ENCODE measurements at places on chromosomes 1 and 21.

- DNase-seq = no peak
Measured at GRCh38 chr1:231194843-231195516, 33.1 kb downstream of the TRIM67 start.

DNA sequence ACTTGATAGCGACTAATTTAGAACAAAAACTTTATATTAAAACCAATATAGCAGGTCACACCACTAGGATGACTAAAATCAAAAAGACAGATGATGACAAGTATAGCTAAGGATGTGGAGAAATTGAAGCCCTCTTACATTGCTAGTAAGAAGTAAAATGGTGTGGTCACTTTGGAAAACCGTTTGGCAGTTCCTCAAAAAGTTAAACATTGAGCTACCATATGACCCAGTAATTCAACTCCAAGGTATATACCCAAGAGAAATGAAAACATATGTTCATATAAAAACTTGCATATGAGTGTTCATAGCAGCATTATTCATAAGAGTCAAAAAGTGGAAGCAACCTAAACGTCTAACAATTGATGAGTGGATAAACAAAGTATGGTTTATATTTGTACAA is 13.0 kb upstream of the SERINC2 start:
- DNase-seq = no peak

- DNase-seq = no peak
Measured at GRCh38 chr21:39137248-39138178, 45.7 kb downstream of the PSMG1 start.

DNA sequence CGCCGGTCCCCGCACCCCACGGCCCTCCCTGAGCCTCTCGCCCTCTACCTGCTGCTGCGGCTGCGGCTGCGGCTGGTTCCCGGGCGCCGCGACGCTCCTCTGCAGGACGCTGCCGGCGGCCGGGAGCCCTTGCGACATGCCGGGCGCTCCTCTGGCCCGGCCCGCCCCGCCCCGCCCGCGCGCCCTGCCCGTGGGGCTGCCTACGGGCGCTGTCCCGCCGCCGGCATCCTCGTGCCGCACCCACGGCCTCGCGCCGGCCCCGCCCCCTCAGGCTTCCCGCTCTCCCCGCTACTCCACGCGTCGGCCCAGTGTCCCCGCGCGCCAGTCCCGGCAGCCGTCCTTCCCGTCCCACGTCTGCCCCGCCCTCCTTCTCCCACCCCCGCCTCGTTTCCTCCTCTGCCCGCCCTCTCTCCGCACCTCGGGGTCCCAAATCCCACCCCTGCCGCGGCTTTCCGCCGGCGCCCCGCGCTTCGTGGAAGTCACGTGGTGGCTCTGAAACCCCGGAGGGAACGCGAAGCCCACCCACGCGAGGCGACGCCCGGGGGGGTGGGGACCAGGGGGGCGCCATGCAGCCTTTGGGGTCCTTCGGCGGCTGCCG is at the start of gene BATF3:
TSS of gene BATF3 (minus strand) at position 216 of the 598 bp plus-strand sequence. CDS start at position 138, 78 bp downstream.
- DNase-seq = no peak

- no peak for DNase-seq
Measured at GRCh38 chr1:3710251-3710650, 42.0 kb upstream of the CCDC27 start.

GRCh38 chr1:8354038-8354437 is 36.1 kb downstream of the SLC45A1 start:
- DNase-seq = no peak

DNA sequence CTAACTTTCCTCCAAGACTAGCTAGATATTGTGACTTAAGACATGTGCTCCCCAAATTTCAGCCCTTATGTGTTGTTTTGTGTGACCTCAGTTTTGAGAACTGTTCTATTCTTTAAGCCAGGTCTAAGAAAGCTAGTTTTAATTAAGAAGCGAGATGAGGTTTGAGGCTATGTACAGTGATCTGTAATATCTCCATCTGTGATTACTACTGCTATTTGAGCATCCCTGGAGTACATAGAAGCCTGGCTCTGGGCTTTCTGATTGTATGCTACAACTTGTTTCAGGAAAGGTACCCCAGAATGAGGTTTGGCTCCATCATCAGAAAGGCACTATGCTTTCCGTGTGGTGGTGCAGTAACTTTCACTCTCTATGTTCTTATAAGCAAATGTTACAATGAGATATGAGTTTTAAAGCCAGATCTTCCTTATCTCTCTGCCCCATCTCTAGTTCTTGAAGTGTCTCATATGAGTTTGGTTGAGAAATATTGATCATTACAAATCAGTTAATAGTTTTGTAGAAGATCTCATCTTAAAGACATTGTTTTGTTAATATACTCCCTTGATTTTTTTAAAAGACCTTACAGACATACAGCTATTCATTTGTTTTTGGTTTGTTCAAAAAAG is 605 bp downstream of the RGS4 start:
- DNase-seq = no peak

DNA sequence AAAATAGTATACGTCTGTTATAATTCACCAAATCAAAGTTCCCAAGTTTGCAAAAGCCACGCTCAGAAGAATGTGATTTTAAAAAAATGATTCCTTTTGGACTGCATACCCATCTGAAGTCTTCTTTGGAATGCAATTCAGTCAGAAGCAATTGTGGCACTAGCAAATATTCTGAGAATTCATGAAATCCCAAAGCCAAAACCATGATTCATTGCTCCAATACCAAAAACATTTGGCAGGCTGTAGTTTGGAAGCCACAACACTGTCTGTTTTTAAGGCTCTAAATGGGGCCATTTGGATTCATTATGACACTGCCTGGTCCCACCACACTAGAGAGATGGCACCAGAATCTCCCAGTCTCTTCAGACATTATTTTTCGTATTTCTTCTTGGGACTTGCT is 21.8 kb upstream of the LRRC53 start:
- DNase-seq = no peak

DNA sequence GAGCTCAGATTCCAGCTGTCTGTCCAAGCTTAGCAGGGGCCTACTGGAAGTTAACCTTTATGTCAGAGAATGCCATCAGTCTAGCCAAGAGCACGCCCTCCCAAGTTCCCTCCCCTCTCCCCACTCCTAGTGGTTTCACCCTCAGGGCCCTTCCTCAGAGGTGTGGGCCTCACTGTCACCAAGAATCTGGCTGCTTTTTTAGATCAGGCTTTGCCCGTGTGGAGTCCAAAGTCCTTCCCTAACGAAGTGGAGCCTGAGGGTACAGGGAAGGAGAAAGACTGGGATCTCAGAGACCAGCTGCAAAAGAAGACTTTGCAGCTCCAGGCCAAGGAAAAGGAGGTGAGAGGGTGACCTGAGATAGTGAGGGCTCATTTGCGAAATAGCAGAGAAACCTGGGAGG is 4.1 kb downstream of the C1orf74 start:
- no peak for DNase-seq

GRCh38 chr1:233721004-233721595 is 107.2 kb downstream of the KCNK1 start:
- no peak for DNase-seq

DNA sequence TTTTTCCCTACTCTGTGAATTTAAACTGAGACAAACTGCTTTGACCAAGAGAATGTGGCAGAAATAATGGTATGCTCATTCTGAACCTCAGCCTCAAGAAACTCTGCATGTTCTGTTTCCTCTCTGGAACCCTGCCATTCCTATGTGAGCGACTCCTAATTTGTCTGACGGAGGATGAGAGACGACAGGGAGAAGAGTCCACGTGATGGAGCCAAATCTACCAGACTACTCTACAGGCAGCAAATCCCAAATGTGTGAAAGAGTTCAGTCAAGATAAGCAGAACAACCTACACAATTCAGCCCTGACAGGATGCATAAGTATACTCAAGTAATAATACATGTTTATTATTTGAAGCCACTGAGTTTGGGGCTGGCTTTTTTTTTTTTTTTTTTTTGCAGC is 153.5 kb downstream of the DPYD start:
- no peak for DNase-seq

DNA sequence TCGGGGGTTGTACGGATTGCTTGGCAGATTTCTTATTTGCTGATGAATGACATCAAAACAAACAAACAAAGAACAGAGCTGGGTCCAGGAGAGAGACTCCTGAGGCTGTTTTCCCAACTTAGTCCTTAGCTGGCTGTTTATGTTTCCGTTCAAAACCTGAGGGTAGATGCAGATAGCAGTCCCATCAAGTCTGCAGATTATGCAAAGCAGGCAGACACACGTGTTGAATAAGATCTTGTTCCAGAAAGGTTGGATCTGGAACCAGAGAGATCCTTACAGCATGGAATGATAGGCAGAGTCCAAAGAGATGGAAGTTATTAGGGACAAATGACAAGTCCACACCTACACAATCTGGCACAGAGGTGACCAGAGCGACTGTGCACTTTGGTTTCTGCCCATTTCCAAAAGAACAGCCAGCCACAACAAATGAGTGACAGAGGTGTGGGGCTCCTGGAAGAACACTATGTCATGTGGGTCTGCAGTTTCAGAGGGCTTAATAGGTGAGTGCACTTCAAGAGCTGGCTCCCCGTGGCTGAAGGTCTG is 65.5 kb downstream of the MAN1C1 start:
- no peak for DNase-seq

- DNase-seq = no peak
Measured at GRCh38 chr1:181110013-181110412, 21.5 kb downstream of the IER5 start.

GRCh38 chr1:23357138-23357908 is 12.3 kb downstream of the ZNF436 start:
- DNase-seq = no peak

DNA sequence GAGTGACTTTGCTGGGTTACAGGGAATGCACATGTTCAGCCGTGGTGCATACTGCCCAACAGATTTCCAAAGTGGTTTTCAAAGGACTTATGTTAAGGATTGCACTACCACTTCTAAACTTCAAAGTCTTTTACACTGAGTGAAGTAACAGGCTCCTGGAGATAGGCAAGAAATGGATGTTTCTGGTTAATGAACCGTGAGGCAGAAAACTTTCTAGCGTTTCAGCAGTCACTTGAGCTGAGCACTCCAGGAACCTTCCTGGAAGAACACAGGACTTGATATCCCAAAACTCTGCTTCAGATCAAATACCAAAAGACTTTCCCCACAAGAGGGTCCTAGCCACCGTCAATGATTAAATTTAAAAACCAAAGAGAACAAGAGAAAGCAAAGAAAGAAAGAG is 74.3 kb upstream of the ATP1A1 start:
- no peak for DNase-seq

GRCh38 chr1:40592107-40592803 is 60.8 kb downstream of the ZNF684 start:
- no peak for DNase-seq

GRCh38 chr1:153506831-153507413 is 28.9 kb downstream of the S100A6 start:
- DNase-seq = no peak

DNA sequence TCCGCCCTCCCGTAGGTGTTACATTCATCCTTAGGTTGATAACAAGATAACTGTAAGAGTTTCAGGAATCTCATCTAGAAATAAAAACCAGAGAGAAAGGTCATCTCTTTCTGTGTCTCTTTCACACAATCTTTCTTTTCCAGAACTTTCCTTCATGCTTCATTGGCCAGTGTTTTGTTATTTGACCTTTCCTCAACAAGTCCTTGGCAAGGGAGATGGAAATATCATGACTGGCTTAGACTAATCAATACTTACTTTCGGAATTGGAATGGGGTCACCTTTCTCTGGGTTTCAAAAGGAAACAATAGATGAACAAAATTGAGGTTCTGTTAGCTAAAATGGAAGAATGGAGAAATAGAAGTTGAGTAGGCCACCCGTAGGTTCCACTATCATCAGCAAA is 72.9 kb upstream of the PPP2R5A start:
- DNase-seq = no peak

DNA sequence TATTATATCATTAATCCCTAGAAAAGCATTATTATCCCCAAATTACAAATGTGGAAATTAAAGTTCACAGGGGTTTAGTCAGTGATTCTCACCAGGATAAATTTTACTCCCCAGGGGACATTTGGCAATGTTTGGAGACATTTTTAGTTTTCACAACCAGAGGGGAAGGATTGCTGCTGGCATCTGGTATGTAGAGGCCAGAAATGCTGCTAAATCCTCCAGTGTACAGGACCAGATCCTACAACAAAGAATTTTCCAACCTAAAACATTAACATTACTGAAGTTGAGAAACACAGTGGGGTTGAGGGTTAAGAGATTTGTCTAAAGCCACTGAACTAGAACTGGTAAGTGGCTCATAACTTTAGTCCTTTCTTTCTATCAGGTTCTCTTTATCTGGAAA is 162.0 kb upstream of the SYT6 start:
- no peak for DNase-seq

- DNase-seq = no peak
Measured at GRCh38 chr1:187883356-187883755, 1054.6 kb downstream of the PLA2G4A start.

DNA sequence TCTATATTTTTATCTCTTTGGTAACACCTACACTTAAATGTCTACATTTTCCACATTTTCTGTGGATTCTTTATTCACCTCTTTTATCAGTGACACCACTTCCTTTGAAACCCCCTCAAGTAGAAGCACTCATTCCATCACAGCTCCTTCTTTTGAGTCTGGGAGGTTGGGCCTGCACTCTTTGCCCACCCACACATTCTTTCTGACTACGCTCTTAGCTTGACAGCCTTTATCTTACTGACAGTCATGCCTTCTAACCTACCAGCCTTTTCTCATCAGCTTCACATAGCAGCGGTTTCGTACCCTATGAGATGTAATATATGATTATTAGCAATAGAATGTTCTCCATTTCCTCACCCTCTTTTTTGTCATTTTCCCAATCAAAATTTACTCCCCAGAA is 151.9 kb downstream of the TNFSF18 start:
- DNase-seq = no peak

GRCh38 chr1:175072099-175072951 is 4.7 kb downstream of the TNN start:
- no peak for DNase-seq

GRCh38 chr1:34115233-34115632 is 49.8 kb downstream of the CSMD2 start:
- no peak for DNase-seq

GRCh38 chr1:2526824-2527555 is 594 bp upstream of the PANK4 start:
- DNase-seq = peak; percentile 83

- no peak for DNase-seq
Measured at GRCh38 chr1:3743421-3743820, 8.8 kb upstream of the CCDC27 start.

GRCh38 chr1:33735624-33736023 is 128.3 kb upstream of the HMGB4 start:
- DNase-seq = no peak

DNA sequence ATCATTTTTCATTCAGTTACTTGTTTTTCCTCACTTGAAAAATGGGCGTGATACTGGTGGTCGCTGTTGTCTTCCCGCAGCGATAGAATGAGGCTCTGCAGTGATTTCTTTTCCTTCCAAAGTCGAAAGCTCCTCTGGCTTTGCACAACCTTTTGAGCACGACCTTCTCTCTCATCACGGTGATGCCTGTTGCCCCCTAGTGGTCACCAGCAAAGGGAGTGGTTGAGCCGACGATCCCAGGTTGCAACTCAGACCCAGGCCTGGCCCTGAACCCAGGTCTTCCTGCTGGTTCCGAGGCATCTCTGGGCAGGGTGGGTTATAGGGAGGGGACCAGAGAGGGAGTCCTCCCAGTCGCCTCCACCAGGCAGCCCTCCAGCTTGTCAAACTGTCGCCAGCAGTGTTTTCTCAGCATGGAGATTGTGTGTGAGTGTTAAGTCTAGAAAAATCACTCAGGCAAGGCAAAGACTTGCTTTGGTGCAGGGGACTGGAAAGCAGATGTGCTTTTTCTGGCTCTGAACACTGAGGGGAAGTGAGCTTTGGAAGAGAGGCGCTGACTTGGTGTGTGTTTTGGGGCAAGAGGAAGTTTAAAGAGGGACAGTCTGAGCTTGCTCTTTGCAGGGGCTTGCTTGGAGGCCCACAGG is 285.3 kb downstream of the CAMTA1 start:
- peak; percentile 22 for DNase-seq

GRCh38 chr1:87451229-87451920 is 122.7 kb downstream of the LMO4 start:
- DNase-seq = no peak
